ENCODE measurements at places on chromosomes 12 and 14.

DNA sequence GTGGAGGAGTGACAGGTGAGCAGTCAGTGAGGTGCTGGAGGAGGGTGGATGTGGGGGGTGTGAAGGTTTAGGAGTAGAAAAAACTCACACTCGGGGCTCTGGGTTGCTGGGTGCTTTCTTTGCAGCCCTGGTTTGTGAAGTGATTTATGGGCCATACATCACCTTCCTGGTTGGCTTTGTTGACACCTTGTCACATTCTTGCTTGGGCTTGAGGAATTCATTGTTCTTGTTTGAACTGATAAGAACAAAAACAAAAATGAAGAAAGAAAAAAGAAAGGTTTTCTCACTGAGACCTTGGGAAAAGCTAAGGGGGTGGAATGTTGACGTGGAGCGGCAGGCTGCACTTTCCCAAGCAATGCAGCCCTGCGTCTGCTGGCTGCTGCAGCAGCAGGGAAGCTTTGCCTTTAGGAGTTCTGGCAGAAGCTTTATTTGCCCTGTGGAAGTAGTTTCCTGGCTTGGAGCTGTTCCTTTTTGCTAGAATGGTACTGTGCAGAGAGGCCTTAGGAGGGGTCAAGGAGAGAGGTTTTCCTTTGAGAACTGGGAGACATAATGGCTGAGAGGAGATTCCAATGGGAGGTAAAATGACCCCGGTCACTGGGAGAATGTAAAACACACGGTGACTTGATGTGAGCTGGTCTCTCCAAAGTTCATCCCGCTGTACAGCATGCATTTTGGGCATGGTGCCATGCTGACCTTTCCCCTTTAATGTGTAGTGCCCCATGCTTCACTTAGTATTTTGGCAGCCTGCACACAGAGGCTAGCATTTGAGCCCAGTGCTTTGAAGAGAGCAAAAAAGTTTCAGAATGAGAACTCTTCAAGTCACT lies 52.8 kb downstream of the HMGA2 start:
- DNase-seq = no peak

GRCh38 chr12:61894168-61894567 lies 366.0 kb upstream of the USP15 start:
- no peak for DNase-seq

DNA sequence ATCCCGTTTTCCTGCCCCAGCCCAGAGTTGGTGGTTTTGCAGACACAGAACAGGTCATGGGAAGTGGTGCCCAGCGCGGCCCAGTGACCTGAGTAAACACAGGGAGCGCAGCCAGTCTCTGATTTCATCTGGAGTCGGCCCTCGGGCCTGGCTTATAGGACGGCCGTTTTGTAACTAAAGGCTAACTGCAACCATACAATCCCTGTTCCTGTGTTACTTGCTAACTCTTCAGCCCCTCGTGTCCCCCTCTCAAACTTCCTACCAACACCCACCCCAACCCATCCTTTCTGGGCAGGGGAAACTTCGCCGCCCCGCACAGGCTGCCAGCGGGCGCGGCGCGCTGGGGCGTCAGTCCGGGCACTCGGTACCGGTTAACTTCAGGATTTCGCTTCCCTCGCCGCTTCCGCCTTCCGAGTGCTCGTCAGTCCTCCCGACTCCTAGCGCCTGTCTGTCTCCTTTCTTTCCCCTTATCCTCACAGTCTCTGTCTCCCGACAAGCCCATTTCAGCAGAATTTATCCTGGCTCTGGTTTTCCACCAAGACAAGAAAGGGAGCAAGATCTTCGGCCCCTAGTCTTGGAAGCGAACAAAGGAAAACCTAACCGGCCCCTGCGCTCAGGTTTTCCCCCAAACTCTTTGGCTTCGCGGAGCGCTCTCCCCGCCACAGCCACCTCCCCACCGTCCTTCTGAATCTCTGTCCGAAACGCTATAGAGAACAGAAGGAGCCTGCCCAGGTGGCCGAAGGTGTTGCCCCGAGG lies 2.0 kb downstream of the SIX1 start:
- no peak for DNase-seq

DNA sequence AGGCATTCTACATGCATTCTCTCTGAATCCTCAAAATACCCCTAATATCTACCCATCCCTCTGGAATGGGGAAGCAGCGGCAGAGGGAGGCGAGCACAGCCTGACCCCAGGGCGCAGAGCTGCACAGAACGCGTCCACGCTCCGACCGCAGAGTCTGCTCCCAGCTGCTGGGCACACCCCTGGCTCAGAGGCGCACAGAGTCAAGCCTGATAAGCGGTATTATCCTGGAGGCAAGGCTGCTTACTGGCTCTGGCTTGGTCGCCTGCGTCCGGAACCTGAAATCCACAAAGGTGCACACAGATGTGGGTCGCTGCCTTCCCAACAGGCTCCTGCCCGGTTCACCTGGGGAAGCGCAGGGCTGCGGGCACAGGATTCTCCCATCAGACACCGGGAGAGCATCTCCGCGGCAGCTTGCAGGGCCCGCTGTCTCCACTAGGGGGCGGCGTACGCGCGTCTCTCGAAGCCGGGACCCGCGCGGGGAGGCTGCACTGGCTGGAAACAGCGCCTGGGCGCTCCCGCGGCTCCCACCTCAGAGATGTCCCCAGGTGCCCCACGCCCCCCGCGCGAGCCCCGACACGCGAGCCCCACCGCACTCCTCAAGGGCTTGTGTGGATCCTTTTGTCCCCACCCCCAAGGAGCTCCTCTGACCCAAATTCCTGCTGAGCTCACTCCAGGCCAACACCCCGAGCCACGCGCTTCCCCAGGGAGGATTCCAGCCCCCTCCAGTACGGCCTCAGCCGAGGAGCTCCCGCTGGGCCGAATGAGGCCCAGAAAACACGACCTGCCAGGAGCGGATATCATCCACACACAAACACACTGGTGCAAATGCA lies 120.1 kb upstream of the FZD10 start:
- DNase-seq = no peak

DNA sequence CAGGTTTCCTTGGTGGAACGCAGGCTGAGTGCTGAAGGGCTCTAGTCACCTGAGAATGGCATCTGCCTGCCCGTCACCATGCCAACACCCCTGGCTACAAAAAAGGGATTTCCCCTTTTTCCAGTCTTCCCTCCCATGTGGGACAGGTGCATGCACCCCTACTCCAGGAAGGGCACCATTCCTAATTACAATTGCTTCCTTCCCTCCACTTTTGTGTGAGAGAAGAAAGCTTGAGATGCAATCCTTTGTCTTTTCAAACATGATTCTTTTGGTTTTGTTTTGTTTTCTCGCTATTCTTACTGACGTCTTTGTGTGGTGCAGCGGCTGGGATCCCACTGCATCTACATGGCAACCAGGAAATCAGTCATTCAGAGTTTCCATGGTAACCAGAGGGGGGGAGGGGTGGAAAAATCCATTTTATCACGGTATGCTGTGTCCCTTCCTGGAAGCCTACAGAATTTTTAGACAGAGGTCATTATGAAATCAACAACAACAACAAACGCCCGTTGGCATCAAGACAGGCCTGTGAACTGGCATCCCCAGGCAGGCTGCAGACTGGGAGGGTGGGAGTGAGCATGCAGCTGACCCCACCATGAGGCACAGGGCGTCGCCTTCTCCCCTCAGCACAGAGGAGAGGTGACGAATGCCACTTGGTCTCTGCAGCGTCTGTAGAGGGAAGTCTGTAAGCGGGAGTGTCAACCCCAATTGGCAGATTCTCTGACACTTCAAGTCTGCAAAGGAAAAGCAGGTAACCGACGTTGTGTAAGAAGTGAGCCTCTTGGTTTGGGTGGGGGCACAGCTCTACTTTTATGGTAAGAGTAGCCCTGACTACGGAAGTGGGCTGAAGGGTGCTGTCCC lies 13.6 kb upstream of the GNG2 start:
- DNase-seq = peak; percentile 96

- DNase-seq = no peak
Measured at GRCh38 chr14:99391671-99392070, 89.0 kb downstream of the SETD3 start.

DNA sequence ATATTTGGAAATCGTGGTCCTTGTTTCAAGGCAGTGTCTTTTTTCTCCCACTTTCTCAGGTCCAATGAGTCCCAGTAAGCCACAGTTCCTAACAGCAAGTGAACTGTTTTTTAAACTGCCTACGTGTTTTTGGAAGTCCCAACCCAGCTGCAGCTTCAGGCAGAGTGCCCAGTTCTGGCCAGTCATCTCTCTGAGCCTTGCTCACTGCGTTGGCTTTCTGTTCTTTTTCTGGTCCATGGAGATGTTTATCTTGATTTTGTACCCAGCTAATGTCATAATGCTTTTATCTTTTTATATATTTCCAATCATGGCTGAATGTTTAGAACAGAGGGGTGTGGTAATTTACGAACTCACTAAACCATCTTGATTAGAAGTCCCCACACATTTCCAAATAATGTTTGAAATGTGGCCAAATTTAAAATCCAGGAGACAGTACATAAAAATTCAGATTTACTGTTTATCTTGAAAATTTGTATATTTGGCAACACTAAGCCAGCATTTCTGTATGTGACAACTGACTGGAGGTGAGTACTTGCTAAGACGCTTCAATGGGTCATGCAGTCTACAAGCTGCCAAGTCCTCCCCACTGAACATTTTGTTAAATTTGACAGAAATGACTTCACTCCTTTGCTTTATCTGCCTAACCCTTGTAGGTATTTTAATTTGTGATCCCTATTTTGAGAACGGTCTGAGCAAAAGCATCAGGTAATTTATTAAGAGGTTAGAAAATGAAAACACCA lies 46.1 kb upstream of the OTOGL start:
- DNase-seq = no peak

GRCh38 chr12:92363295-92364146 lies 217.9 kb upstream of the BTG1 start:
- DNase-seq = peak; percentile 93

DNA sequence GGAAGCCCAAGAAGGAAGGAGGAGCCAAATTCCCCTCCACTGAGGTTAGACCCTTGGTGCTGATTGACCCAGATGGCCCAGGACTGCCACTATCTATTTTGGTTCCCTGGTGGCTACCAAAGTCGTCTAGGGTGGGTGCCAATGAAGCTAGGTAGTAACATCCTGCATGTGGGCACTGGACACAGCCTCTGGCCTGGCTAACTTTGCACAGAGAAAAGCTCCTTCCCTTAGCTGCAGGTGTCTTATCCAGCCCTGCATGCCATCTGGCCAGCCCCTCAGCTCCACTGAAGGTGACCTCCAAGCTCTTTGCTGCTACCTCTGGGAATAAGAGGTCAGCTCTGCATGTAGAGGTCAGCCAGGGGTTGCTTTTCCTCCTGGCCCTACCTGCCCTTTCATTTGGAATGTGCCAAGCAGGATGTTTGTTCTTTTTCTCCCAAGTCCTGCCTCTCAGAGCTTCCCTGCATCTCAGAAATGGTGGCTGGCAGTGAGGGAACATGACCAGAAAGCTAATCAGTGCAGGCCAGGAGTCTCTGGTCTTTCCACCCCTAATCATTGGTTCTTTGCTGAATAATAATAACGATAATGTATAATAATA lies 34.0 kb downstream of the JDP2 start:
- DNase-seq = no peak

DNA sequence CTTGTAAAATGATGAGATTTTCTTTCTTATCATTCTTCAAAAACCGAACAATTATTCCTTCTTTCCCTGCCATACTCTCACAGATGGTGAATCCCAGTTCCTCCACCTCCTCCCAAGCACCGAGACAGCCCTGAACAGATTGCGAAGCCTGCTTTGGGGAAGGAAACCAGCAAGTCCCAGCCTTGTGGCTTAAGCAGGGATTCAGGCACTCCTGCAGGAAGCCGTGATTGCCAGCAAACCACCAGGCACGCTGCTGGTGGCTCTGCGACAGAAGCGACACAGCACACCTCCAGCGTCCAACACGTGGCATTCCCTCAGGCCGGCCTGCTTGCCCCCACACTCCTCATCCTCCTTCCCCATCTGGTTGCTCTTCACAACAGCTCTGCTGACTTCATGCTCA lies 237.7 kb downstream of the GXYLT1 start:
- no peak for DNase-seq

DNA sequence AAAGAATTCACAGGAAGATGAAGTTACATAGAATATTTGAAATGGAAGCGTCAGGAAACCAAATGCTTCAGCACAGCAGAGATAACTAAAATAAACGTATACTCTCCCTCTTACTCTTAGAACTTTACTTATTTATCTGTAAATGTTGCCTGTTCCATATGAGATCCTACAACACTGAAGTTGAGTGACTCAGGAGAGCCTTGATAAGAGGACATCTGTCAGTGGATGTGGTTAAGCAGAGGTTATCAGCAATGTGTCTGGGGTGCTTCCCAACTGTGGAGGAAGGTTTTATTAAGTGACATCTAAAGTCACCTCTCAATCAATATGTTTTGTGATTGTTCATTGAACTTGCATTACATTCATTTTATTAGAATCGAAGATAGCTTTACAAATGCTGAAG lies 81.9 kb downstream of the NEDD1 start:
- DNase-seq = no peak

DNA sequence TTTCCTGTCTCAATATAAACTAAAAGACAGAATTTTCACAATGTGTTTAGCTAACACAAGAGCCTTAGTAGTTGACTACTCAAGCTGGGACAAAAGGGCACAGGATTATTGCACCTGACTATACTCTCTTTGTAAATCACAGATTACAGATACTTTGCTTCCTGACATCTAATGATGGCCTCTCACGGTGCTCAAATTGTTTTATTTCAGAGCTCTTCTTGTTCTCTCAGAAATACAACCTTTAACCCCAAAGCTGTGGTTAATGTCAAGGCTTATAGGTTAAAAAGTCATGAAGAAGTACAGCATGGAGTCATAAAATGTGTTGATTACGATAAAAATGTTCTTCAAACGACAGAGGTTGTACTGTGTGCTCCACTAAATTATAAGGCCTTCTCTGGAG lies 89.9 kb upstream of the CPNE8 start:
- DNase-seq = no peak

GRCh38 chr12:15705606-15706005 lies 83.6 kb downstream of the EPS8 start:
- DNase-seq = no peak

DNA sequence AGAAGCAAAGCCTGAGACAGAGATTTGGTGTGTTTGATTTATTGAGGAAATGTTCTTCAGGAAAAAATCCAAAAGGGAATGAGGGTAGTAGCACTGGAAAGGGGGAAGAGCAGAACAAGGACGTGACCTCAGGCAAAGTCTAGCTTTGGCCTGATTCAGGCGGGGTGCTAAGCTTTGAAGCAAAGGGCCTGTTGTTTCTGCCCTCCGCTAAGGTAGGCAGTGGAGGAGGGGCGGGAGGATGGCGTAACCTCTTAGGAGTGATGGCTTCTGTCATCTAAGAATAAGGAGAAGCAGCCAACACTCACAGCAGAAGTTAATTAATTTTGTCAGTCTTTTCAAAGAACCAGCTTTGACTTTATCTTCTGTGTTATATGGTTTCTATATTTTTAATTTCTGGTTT lies 20.4 kb downstream of the ABHD12B start:
- no peak for DNase-seq

DNA sequence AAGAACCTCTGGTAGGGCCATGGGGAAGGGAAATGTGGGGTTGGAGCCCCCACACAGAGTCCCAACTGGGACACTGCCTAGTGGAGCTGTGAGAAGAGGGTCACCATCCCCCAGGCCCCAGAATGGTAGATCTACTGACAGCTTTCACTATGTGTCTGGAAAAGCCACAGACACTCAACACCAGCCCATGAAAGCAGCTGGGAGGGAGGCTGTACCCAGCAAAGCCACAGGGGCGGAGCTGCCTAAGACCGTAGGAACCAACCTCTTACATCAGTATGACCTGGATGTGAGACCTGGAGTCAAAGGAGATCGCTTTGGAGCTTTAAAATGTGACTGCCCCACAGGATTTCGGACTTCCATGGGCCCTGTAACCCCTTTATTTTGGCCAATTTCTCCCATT lies 97.8 kb downstream of the HMGA2 start:
- no peak for DNase-seq

Measured in GM12864 (cell line).